Glutamatergic neuron (in vitro differentiated cells): ENCODE measurements at places on chromosomes 6 and 20. TPM values are rescaled to one million over a fixed set of nuclear protein-coding genes. Genes with fewer than 3 reads are reported as not detected.

DNA sequence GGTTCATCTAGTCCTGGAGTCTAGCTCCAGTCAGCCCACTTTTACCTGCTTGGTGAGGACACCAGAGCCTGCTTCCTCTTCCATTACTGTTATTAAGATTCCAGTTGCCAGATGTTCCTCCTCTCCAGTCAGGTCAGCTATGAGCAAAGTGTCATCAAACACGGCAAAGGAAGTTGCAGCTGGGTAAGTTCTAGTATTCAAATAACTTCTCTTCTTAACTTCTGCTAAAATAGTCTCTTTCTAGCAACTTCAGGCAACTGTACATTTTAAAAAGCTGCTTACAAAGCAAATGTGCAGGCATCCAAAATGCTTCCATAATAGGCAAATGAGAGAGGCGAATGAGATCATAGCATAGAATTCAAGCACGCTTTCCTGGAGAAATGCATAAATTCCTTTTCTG lies 18.4 kb upstream of the MRPS18A start:
- H3K4me3 ChIP-seq: no peak overlapping the region
- peaks cover 13% of the 10 kb centered on the region for H3K4me1 ChIP-seq
- DNase-seq: no peak
- peaks cover 8% of the 10 kb centered on the region for H3K27me3 ChIP-seq
- H3K27ac ChIP-seq: no peak overlapping the region
- H3K36me3 ChIP-seq: peaks cover 6% of the 10 kb centered on the region

DNA sequence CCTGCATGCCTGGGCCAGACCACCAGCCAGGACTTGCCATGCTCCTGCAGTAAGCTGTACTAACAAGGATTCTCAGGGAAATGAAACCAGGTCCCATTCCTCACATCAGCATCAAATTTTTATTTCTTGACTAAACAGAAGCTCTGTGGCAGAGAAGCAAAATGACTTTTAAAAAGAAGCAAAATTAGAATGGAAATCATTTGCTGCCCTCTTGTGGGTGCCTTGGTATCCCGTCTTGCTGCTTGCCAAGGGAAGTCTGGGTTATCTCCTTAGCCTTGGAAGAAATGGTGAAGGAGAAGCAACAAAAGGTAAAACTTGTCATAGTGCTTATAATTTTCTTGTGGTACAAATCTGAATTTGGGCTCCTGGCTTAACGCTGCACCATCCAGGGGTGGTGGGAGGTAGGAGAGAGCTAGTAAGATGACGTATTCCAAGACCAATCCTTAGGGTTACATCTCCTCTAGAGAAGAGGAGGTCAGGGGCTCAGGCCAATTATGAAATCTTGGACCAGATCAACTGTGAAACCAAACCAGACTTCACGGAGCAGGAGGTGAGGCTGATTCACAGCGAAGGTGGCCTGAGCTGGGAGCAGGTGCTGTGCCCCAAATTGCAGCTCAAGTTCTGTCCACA lies 107.5 kb downstream of the FAXC start:
- H3K4me3 ChIP-seq: no peak overlapping the region
- no peaks in the 10 kb centered on the region for H3K4me1 ChIP-seq
- no peaks in the 10 kb centered on the region for H3K36me3 ChIP-seq
- H3K27me3 ChIP-seq: no peaks in the 10 kb centered on the region
- DNase-seq: peak; percentile 36

GRCh38 chr20:62938105-62938888 lies at the start of gene GID8:
Gene GID8, plus strand, starts transcription at chr20:62938147. Its CDS starts 3,356 bp downstream, at chr20:62941503.
- H3K36me3 ChIP-seq: no peaks in the 10 kb centered on the region
- H3K27ac ChIP-seq: peak within 1 kb of the TSS; percentile 99
- peaks cover 9% of the 10 kb centered on the region for H3K27me3 ChIP-seq
- peak; percentile 74 for DNase-seq
- H3K4me1 ChIP-seq: peaks cover 8% of the 10 kb centered on the region

SPATS1 gene
- not detected for total RNA-seq

GPX5 gene
- not detected for total RNA-seq

NFKBIE gene
- 15.3 TPM for total RNA-seq

TINAG gene
- not detected for total RNA-seq

- H3K27ac ChIP-seq: no peak overlapping the region
- no peaks in the 10 kb centered on the region for H3K27me3 ChIP-seq
- DNase-seq: no peak
- H3K4me1 ChIP-seq: peaks cover 3% of the 10 kb centered on the region
Observed at GRCh38 chr6:33123181-33123580, 47.4 kb downstream of the HLA-DPB1 start.

VSX1 gene
- not detected for total RNA-seq

GRCh38 chr6:15987569-15987968 lies 141.3 kb upstream of the MYLIP start:
- H3K27me3 ChIP-seq: peaks cover 2% of the 10 kb centered on the region
- no peak for DNase-seq
- peaks cover 7% of the 10 kb centered on the region for H3K4me1 ChIP-seq

GRCh38 chr6:4890627-4891026 lies 113.2 kb downstream of the RPP40 start:
- peaks cover 11% of the 10 kb centered on the region for H3K4me1 ChIP-seq
- DNase-seq: no peak
- H3K36me3 ChIP-seq: peaks cover 5% of the 10 kb centered on the region
- no peak overlapping the region for H3K27ac ChIP-seq
- no peaks in the 10 kb centered on the region for H3K27me3 ChIP-seq

- DNase-seq: peak; percentile 45
- H3K4me1 ChIP-seq: peaks cover 9% of the 10 kb centered on the region
- peak overlapping the region; percentile 85 for H3K27ac ChIP-seq
- H3K4me3 ChIP-seq: peak overlapping the region; percentile 83
- no peaks in the 10 kb centered on the region for H3K36me3 ChIP-seq
- H3K27me3 ChIP-seq: peaks cover 2% of the 10 kb centered on the region
Observed at GRCh38 chr6:3457710-3458602, 1.1 kb upstream of the SLC22A23 start.

DNA sequence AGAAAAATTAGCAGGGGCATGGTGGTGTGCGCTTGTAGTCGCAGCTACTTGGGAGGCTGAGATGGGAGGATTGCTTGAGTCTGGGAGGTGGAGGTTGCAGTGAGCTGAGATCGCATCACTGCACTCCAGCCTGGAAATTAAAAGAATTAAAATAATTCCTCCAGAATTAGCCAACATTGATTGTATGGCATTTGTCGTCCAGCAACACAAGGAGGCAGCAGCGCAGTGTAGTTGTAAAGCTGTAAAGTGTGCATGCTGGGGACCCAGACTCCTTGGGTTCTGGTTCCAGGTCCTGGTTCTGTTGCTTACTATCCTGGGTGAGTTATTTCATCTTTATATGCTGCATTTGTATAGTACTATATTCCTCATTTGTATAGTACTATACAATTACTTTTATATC lies 41.4 kb downstream of the PEX7 start:
- no peak overlapping the region for H3K4me3 ChIP-seq
- H3K4me1 ChIP-seq: no peaks in the 10 kb centered on the region
- no peak overlapping the region for H3K27ac ChIP-seq
- no peaks in the 10 kb centered on the region for H3K36me3 ChIP-seq
- H3K27me3 ChIP-seq: no peaks in the 10 kb centered on the region

C6orf58 gene
- total RNA-seq: not detected

DNA sequence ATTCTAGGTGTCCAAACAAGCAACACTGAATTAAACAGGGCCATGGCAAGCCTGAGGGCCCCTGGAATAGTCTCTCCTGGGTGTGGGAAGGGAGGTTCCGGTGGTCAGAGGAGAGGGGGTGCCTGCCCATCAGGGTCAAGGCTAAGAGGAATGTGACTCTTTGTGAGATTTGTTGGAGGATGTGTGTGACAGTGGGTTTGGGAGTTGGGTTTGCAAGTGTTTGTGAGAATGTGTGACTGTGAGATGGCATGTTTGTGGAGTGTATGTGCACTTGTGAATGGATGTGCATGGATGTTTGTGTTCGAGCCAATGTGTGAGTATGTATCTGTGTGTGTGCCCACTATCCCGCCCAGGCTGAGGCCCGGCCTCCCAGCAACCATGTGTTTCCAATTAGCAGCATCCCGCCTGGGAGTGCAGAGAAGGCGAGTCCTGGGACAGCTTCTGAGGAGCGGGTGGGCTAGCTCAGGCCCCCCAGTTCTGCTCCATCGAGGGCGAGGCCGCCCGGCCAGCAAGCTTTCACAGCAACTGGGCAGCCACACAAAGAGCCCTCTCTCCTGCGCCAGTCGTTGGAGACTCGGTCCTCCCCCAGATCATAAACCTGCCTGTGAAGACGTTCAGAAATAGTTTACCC lies 12.6 kb downstream of the FOXC1 start:
- H3K4me3 ChIP-seq: no peak overlapping the region
- peaks cover 7% of the 10 kb centered on the region for H3K4me1 ChIP-seq
- no peak overlapping the region for H3K27ac ChIP-seq
- peaks cover 11% of the 10 kb centered on the region for H3K36me3 ChIP-seq
- DNase-seq: no peak
- H3K27me3 ChIP-seq: peaks cover 38% of the 10 kb centered on the region

GRCh38 chr6:100482698-100483097 lies 18.0 kb upstream of the SIM1 start:
- no peak for DNase-seq
- H3K36me3 ChIP-seq: no peaks in the 10 kb centered on the region
- no peak overlapping the region for H3K4me3 ChIP-seq
- peaks cover 10% of the 10 kb centered on the region for H3K4me1 ChIP-seq

BTNL2 gene
- not detected for total RNA-seq

- no peak overlapping the region for H3K4me3 ChIP-seq
- DNase-seq: no peak
- H3K27ac ChIP-seq: no peak overlapping the region
- H3K27me3 ChIP-seq: no peaks in the 10 kb centered on the region
- no peaks in the 10 kb centered on the region for H3K36me3 ChIP-seq
Observed at GRCh38 chr6:145026267-145026679, 709.0 kb downstream of the EPM2A start.
